ENCODE measurements at places on chromosomes 7 and 10. TPM values are rescaled to one million over a fixed set of nuclear protein-coding genes. Genes with fewer than 3 reads are reported as not detected.

DNA sequence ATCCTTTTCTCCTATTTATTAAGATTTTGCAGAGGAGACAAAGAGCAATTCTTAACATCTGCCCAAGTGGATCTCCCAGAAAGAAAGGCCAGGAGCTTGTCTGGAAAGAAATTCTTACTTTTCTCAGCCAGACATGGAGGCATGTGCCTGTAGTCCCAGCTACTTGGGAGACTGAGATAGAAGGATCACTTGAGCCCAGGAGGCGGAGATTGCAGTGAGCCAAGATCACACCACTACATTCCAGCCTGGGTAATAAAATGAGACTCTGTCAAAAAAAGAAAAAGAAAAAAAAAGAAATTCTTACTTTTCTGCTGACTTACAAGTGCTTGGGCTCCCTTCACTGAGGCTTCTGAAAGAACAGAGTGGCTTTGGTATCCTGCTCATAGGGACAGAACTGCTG, 2.4 kb upstream of the CYP3A43 start:
- no peaks in the 10 kb centered on the region for H3K36me3 ChIP-seq
- peaks cover 4% of the 10 kb centered on the region for H3K27me3 ChIP-seq
- no peaks in the 10 kb centered on the region for H3K4me1 ChIP-seq
- DNase-seq: no peak

DNA sequence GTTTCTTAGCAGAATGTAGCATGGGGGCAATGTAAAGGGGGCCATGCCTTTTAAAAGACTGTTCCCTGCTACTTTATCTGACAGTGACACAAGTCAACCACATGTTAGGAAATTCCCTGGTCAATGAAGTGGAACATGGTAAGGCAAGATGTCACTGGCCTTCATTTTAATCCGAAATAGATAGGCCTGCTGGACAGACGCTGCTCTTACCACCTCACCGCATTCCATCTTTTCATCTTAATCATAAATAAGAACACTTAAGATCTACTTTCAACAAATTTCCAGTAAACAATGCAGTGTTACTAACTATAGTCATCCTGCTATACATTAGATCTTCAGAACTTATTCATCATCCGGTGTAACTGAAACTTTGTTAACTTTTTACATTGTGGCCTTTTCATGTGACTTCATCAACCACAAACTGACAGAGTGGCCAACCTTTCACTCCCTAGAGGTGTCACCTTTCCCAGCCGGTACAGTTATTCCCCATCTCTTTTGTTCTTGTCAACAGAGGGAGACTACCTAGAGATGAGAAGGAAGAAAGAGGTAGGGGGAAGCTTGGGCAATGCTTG, 15.6 kb downstream of the ASB4 start:
- H3K27ac ChIP-seq: peak overlapping the region; percentile 82
- H3K36me3 ChIP-seq: no peaks in the 10 kb centered on the region
- H3K4me1 ChIP-seq: peaks cover 25% of the 10 kb centered on the region
- H3K27me3 ChIP-seq: peaks cover 5% of the 10 kb centered on the region
- H3K4me3 ChIP-seq: peak overlapping the region; percentile 7

DNA sequence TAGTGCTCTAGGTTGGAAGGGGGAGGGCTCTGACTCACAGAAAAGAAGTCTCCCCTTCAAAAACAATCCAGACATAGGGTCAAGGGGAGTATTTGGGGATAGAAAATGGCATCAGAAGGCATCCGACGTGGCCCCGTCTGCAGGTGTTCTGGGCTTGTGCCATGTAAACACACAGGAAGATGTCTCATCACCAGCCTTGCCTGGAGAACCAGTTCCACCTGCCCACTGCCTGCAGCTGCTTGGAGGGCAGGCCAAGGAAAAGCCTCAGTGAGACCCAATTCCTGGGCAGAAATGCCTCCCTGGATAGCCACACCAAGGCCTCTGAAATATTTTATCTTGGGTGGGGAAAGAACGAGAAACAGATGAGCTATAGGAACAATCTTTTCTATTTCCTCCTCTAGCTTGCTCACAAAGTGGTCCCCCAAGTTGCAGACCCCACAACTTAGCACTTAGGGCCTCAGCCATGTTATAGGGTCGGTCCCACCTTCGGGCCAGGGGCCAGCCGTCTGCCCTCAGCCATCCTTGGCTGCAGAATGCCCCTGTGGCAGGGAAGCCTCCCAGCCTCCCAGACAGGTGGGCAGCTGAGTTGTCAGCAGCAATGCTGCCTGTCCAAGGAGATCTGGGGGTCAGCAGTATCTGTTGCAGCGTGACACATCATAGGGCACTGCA, 54.3 kb upstream of the ECHDC3 start:
- H3K4me3 ChIP-seq: no peak overlapping the region
- peaks cover 27% of the 10 kb centered on the region for H3K4me1 ChIP-seq
- no peaks in the 10 kb centered on the region for H3K27me3 ChIP-seq
- no peak overlapping the region for H3K27ac ChIP-seq
- DNase-seq: no peak

DNA sequence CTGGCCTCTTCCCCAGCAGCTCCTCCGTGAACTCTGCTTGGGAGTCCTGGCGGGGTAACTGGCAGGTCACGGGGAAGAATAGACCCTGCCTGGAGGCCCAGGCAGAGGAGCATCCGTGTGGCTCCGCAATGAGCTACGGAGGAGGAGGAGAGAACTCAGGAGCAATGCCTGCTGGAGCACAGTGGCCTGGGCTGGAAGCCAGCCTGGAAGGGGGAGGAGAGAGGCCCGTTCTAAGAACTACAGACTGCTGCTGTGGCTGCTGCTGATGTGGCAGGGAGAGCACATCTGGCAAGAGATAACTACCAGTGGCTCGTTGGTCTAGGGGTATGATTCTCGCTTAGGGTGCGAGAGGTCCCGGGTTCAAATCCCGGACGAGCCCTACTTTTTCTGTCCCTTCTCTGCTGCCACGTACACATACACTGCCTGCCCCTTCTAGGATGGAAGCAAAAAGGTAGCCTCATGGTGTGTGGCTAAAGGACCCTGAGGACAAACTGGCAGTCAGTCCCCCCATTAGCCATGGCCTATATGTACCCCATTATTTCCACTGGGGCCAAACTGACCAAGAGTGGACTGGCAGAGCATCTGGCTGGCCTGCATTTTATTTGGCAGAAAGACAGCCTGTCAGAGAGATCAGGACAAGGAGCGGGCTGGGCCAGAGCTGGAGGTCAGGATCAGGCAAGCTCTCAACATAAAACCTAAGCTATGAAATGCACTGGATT, 7.7 kb upstream of the OPN1SW start:
- H3K4me1 ChIP-seq: no peaks in the 10 kb centered on the region
- H3K27ac ChIP-seq: no peak overlapping the region
- peak; percentile 25 for DNase-seq
- no peaks in the 10 kb centered on the region for H3K27me3 ChIP-seq

DNA sequence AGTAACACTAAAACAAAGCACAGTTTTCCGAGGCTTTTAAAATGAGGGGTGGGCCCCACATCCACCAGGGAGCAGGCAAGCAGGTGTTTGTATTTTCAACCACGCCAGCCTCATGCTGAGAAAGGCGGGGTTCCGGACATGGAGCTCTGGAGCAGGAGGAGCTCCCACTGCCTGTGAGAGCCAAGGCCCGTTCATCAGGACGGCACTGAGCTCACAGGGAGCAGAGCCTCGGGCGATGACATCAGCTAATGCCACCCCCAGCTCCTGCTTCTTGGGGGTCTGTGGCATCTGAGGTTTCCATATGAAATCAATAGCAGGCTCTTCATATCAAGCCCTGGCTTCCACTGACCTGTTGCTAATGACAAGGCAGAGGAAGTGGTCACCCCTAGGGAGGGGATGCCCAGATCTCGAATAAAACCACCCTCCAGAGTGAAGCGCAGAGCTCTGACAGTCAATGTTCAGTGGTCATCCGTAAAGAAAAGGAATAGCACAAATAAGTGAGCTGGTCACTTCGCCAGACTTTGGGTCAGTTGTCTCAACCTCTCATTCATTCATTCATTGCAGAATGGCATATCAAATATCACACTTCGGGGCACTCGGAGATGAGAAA, 89.1 kb downstream of the TNS3 start:
- H3K36me3 ChIP-seq: no peaks in the 10 kb centered on the region
- H3K27ac ChIP-seq: no peak overlapping the region
- peaks cover 3% of the 10 kb centered on the region for H3K27me3 ChIP-seq
- DNase-seq: no peak

- H3K27ac ChIP-seq: no peak overlapping the region
- peaks cover 10% of the 10 kb centered on the region for H3K27me3 ChIP-seq
- no peaks in the 10 kb centered on the region for H3K36me3 ChIP-seq
- H3K4me3 ChIP-seq: no peak overlapping the region
- DNase-seq: peak; percentile 19
- H3K4me1 ChIP-seq: no peaks in the 10 kb centered on the region
These were observed 1247.8 kb downstream of the GATA3 start for GRCh38 chr10:9302140-9302746.

Gene CDNF
- total RNA-seq: 1.5 TPM

Gene GPNMB
- total RNA-seq: 1.2 TPM

Gene NPY
- not detected for total RNA-seq

Gene ETV1
- total RNA-seq: 0.56 TPM

Gene CLCN1
- total RNA-seq: not detected
